Activated T-cell treated with anti-CD3 and anti-CD28 coated beads for 24 hours (primary cell): ENCODE measurements at places on chromosomes 2 and 18.
A peak's percentile ranks its signal among the peaks of the same experiment; 100 is the strongest.

GRCh38 chr18:6219116-6219717, 195.5 kb downstream of the L3MBTL4 start:
- no peak for DNase-seq

GRCh38 chr2:11681722-11682589, 12.0 kb upstream of the NTSR2 start:
- peak; percentile 36 for DNase-seq

DNA sequence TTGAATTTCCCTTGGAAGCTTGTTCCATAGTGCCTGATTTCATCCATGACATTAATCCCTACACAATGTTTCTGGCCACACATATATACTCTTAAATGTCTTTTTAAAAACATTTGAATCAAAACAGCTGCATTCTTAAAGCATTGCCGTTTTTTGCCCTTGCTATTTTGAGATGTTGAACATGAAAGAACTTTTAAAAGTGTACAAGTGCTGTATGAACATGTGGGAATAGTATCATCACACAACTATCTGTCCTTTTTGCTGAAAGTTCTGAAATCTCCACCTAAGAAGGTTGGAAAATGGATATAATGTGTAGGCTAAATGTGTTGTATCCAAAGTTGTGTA, 318.7 kb upstream of the UBE2E3 start:
- DNase-seq: no peak

GRCh38 chr2:54183972-54184371, 68.6 kb downstream of the ACYP2 start:
- no peak for DNase-seq

DNA sequence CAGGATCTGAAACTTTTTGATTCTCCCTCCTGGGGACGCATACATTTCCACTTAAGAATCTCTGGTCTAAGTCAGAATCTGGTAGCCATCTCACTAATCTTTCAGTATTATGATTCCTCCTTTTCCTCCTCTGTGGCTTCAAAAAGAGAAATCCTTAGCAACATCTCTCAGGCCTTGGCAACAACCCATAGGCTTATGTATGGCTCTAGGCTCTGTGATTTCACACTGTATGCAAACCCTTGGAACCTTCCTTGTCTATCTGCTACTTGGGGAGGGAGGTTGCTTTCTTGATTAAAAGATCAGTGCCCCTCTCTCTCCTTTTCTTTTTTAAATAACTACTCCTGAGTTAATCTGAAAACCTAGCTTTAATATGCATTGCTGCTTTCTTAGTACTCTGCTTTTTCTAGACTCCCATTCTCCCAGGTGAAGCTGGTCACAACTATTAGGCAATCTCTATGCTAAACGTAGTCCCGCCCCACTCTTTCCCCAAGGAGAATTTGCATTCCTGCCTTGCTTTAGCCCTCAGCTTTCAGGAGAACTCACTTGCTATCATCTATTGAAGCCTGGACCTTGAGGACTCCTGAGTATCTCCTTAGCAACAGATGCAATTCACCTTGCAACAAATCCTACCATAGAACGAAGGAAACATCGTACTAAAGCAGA, 72.2 kb upstream of the L3MBTL4 start:
- DNase-seq: no peak

DNA sequence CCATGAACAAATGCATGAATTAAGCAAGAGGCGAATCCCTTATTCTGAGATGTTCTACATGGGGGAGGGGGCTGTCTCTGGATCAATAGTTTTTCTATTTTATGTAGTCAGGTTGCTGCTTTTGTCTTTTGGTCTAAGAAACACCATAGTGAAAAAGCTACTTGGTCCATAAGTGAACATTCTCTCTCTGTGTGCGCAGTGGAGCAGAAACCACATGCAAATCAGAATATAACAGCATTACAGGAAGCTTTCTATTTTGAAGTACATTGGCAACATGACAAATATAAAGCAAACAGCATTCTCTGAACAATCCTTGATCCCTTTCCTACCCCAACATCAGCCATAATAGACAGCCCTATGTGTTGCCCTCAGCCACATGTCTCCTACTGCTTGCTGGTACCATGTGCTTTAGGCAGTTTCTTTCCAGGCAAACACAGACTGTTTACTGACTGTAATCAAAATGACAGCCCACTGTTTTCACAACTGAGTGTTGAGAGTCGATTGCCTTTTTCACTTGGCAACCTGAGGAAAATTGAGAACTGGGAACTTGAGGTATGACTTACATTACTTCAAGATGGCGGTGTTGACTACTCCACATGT, 10.6 kb downstream of the SCN3A start:
- no peak for DNase-seq

GRCh38 chr2:144152817-144153271, 367.1 kb downstream of the ZEB2 start:
- DNase-seq: no peak

GRCh38 chr18:36477776-36478175, 180.3 kb downstream of the FHOD3 start:
- DNase-seq: no peak

GRCh38 chr2:207041786-207042554, 102.7 kb downstream of the CPO start:
- DNase-seq: no peak

DNA sequence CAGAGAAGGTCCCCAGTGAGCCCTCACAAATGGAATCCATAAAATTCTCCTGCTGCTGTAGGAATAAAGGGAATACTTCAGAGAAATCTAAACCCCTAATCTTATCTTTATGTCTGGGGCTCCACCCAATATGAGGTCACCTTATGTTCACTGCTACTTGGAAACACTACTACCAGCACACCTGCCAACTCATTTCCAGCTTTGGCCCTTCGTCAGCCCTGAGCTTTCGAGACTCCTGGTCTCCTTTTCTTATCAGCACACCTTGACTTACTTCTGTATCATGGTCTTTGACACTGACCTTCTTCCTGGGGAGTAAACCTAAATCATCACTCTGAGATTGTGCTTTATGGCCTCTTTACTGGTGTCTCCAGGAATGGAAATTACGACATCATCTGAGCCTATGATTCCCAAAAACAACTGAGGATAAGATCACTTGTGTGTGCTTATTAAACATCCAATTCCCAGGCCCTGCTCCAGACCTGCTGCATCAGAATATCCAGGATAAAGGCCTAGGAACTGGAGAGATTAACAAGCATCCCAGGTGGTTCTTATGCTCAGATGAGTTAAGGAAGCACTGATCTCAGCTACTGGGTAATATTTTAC, 22.2 kb upstream of the ASNSD1 start:
- DNase-seq: no peak

GRCh38 chr18:55840601-55841170, 252.7 kb upstream of the TCF4 start:
- no peak for DNase-seq

DNA sequence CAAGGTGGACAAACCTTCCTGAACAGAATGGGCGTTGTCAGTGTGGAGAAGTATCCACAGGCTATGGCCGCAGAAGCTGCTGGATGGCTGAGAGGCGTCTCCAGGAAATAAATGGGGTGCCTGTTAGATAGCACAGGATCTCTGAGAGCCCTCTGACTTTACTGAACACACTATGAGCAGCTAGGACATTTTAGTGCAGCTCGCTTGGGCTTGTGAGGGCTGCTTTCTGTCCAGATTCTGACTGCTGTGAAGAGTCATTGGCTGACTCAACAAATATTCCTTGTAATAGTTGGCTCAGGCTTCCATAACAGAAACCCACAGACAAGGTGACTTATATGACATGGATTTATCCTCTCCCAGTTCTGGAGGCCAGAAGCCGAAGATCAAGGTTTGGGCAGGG, 100.2 kb upstream of the SNTG2 start:
- DNase-seq: no peak

DNA sequence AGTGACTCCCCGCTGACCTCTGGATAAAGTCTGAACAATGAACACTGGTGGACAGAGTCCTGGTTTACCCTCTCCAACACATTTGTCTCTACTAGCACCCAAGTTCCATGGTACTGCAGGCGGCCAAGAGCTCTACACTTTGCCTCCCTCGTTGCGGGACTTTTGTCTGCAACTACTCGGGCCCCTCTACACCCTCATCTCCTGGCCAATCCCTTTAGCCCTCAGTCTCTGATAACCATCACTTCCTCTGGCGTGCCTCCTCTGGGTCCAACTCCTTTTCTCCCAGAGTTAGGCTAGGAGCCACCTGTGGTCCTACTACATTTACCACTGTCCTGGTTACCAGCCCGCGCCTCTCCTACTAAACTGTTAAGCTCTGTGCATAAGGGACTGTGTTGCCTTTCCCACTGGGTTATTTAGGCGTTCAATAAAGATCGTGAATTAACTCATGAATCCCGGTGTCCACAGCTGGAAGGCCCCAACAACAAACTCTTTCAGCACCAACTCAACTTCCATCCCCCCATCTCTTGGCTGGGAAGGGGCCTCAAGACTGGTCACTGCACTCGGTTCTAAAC, 757 bp downstream of the HDHD2 start:
- no peak for DNase-seq

- no peak for DNase-seq
Measured at GRCh38 chr18:30712383-30712782, 330.2 kb downstream of the DSC3 start.
